GM12878 (cell line): ENCODE measurements at places on chromosomes 1 and 21.
A peak's percentile ranks its signal among the peaks of the same experiment; 100 is the strongest.

GRCh38 chr21:29384683-29385359 is 86.1 kb downstream of the BACH1 start:
- DNase-seq, result no peak

GRCh38 chr1:36650200-36651065 is 167.7 kb upstream of the CSF3R start:
- no peak for DNase-seq

GRCh38 chr1:112140743-112141142 is 151.3 kb upstream of the KCND3 start:
- no peak for DNase-seq

DNA sequence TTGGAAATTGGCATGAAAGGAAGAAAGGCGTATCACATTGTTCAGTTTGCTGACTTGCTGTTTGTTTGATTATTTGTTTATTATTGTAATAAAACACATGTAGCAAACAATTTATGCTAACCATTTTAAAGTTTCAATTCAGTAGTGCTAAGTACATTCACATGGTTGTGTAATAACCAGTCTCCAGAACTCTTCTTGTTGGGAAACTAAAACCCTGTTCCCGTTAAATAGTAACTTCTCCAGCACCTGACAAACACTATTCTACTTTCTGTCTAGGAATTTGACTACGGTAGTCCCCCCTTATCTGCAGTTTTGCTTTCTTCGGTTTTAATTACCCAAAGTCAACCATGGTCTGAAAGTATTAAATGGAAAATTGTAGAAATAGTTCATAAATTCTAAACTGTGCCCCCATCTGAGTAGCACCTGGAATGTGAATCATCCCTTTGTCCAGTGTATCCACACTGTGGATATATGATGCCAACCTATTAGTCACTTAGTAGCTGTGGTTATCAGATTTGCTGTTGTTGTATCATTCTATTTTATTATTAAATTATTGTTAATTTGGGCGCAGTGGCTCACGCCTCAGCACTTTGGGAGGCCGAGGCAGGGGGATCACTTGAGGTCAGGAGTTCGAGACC is 5.5 kb downstream of the MORC3 start:
- DNase-seq, result no peak

DNA sequence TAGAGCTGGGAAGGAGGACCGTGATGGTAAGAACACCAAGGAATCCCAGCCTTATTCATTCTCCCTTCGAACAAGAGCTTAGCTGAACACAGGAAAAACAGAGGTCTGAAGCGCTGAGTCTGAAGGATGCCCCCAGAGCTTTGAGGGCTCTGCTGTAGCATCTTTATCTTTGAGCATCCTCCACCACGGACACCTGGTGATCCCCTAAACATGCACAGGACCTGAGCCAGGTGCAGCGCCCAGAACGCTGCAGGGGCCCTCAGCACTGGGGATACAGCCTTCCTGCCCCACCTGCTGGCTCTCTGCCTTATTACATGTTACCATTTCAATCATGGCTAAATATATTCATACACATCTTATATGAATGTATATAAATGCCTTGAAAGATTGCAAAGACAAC is 7.7 kb upstream of the GPATCH4 start:
- DNase-seq, result no peak

DNA sequence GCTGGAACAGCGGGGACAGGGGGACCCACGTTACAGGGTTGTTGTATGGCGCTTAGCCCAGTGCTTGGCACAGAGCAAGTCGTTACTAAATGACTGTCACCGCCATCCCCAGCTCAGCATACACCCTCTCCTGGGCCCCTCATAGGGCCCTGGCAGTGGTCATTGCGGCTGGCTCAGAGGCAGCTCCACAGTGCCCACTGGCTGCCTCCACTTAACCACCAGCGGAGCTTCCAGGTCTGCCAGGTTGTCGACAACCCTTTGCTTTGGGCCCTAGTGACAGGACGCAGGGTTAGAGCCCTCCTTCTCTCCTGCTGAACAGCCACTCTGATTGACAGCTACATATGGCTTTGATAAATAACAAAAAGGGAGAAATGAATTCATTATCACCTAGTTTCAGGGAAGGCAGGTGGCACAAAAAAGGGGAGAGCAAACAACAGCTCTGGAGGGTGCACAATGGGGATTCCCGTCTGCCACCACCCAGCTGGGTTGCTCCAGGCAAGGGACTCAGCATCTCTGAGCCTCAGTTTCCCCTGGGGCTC is 4.8 kb downstream of the EFHD2 start:
- no peak for DNase-seq

DNA sequence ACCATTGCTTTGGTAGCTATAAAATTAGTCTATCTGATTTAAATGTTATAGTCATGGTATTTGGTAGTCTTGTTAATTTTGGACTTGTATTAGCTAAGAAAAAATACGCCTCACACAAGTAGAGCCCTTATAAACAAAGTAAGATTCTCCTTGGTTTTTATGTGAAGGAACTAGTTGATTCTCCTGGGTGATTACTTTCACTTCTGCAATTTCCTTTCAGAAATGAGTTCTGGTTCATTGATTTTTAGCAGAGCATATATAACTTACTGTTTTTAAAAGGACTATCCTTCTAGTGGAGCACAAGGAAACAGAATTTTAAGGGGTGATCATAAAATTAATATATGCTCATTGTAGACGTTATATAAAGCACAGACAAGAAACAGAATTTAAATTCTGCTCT is 120.1 kb downstream of the BACH1 start:
- peak; percentile 30 for DNase-seq

GRCh38 chr1:166960858-166961474 is 14.4 kb downstream of the ILDR2 start:
- no peak for DNase-seq

- DNase-seq, result no peak
These were observed 536.6 kb upstream of the CXADR start for GRCh38 chr21:16976193-16976592.

- DNase-seq, result no peak
These were observed 176.0 kb downstream of the ATP6V1G3 start for GRCh38 chr1:198364471-198364870.

DNA sequence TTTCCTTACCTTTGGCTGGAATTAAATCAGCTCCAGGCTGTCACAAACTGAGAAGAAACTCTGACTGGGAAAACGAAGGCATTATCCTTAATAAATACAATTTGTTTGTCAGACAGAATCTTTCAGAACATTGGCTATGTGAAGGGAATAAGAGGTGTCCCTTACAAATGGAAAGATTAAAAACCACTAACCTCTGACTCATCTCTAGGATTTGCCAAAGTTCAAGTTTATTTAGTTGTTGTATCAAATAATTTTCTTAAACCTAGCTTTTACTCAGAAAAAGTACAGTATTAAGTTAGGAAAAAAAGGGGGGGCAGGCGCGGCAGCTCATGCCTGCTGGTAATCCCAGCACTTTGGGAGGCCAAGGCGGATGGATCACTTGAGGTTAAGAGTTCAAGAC is 15.7 kb downstream of the SERTAD4 start:
- DNase-seq, result no peak

DNA sequence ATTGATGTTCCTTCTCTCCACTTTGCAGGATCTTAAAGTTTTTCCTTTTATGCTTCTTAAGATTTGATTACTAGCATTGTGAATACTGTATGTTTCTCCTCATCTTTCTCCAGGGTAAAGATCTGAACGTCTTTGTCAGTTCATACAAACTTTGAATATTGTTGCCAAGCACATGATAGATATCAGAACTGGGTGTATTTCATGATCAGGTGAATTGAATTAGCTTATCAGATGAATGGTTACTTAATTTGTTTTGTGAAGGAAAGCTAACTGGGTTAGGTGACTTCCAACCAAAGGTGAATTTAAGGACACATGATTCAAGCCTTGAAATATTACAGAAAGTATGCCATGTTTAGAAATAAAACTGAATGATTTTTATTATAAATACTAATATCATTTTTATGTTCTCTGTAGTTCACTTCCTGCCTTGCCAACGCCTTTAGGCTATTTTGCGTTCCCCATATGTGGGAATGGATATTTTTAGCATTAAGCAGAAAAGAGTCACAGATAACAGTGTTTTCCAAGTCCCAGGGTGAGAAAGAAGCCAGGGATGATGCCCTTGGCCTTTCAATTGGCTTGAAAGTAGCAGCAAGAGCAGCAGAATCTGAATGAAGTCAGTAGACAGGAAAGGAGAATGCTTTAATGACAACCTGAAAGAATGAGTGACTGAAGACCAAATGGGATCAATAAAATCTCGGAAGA is 752.1 kb downstream of the NCAM2 start:
- no peak for DNase-seq
